ENCODE measurements at places on chromosomes 5 and 9. TPM values are rescaled to one million over a fixed set of nuclear protein-coding genes. Genes with fewer than 3 reads are reported as not detected.

- DNase-seq = no peak
These were observed 418.8 kb downstream of the KDM4C start for GRCh38 chr9:7176561-7176960.

HMGXB3 gene
- 39.4 TPM for polyA plus RNA-seq

GRCh38 chr9:104987743-104988142, 59.8 kb upstream of the ABCA1 start:
- DNase-seq = no peak

ROR2 gene
- 0.22 TPM for polyA plus RNA-seq

ROPN1L gene
- 0.09 TPM for polyA plus RNA-seq

TSSK1B gene
- 0.07 TPM for polyA plus RNA-seq

SLC46A2 gene
- not detected for polyA plus RNA-seq

- DNase-seq = no peak
These were observed 247.5 kb upstream of the TMEM161B start for GRCh38 chr5:88515881-88516819.

DDX4 gene
- 0.04 TPM for polyA plus RNA-seq

DNA sequence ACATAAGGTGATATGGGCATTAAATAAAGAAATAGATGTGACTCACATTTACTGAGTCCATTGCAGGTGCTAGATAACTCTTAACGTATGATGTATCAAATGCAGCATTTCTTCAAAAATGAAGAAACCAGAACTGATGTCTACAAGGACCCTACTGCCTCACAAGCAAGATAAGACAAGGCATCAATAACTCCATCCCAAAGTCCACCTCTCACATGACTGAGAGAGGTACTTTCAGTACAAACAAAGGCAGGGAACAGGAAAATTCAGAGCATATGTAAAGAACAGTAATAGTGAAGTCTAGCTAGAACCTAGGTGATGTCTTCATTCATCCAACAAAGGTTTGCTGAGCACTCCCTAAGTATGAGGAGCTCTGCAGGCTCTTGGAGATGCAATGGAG, 54.7 kb downstream of the KLHL3 start:
- no peak for DNase-seq

- no peak for DNase-seq
These were observed 1306.5 kb upstream of the CDH9 start for GRCh38 chr5:28344836-28345433.

All from keratinocyte (primary cell).